D341Med (cell line): ENCODE measurements at places on chromosomes 2 and 18.

DNA sequence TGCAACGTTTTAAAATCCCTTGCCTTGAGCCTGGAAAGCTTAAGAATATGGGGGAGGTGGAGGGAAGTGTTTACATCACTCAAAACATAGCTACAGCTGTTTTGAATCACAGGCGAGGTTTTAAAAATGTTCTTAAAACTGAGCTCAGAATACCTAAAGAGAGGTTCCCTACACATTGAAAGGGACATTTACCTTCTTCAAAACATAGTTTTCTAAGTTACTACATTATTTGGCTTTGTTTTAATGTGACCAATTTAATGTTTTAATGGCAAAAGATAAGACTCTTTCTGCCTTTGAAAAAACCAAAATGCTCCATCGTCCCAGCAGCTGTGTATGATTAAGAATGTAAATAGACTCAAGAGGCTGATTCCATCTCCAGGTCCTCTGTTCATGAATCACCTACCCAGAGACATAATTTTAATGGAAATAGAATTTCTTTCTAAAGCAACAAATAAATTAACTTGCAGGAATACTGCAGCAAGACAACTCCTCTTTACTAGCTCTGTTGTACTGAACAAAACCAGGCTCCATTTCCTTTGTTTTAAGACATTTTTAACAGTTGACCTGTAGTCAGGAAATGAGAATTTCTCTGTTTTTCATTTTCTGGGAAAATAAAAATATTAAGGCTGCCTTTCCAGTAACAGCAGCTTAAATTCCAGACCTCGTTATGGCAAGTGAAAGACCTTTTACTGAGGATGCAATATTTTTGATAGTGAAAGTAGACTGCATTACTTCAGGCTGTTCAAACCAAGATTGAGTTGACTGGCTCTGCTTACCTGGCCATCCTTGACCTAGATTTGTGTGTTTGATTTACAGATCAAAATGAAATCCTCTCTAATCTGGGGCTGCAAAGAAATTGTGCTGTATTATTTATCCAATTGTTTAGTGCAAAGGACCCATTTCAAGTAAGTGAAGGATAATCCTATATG is 33.7 kb upstream of the WDR75 start:
- DNase-seq = no peak

- DNase-seq = no peak
Measured at GRCh38 chr2:1731963-1732768, 12.1 kb downstream of the PXDN start.

DNA sequence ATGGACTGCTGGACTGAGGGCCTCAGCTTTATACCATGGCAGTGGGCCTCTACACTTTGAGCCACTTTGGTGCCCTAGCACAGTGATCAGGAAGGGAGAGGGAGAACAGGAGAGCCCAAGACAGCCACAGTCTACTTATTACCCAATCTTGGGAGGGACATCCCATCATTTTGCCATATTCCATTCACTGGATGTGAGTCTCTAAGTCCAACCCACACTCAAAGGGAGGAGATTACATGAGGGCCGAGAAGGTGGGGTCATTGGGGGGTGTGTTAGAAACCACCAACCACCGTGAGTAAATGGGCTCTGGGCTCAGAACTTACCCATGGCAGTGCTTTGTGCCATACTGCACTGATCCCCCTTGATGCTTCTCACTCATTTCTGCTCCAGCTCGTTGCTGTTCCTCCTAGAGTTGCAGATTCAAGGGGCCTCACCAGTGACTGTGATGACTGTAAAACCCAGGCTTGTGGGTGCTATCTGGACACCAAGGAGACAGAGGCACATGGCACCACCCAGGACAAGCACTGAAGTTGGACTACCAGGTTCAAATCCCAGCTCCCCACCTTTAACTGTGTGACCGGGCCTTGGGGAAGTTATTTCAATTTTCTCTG is 97.6 kb upstream of the RAB6C start:
- DNase-seq = no peak

DNA sequence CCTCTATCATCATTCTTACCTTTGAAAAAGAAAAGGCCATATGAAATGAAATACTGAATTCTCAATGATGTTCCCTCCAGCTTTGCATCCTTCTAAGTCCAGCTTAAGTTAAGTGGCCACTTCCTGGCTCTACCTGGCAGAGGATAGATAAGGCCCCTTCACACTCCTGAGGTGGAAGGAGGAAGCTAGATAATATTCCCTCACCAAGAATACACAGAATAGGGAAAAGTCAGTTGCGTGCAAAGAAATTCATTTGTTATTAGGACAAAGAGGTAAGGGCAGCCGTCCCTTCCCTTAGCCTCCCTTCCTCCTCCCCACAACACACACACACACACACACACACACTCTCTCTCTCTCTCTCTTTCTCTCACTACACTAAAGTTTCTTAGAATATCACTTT is 37.5 kb downstream of the OLA1 start:
- no peak for DNase-seq

- DNase-seq = no peak
Measured at GRCh38 chr2:182509-183122, 81.2 kb downstream of the SH3YL1 start.

DNA sequence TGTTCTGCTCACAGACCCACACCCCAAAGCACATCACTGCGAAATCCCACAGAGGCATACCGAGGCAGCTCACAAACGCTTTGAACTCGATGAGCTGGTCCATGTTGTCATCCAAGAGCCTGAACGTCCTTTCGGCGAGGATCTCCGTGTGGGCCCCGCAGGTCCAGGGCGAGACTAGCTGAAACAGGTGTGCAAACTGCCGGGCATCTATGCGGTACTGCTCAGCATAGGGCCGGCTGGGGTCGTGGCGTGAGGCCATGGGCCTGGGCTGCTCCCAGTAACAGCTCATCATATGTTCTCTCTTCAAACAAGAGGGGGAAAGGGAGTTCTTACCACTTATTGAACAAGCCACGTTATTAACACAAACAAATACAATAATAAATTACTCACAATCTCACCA is 20.1 kb downstream of the RPL31 start:
- no peak for DNase-seq

- DNase-seq = peak; percentile 68
Measured at GRCh38 chr2:236343400-236344161, 79.4 kb upstream of the ASB18 start.

- no peak for DNase-seq
Measured at GRCh38 chr2:67006373-67006960, 390.7 kb upstream of the ETAA1 start.

DNA sequence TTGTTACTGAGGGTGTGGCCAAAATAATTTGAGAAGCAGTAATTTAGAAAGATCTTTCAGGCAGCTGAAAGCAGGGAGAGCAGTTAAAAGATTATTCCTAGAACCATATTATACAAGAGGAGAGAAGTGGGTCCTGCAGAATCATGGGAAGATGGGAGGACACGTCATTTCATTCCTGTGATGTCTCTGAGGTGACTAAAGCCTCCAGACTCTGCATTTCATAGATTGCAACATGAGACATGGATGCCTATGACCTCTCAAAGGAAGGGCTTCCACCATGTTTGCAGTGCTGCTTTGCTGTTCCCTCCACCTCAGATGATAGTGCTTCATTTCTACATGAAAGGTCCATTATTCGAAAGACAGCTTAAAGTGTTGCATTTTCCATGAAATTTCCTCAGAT is 788.4 kb downstream of the TSN start:
- DNase-seq = no peak

DNA sequence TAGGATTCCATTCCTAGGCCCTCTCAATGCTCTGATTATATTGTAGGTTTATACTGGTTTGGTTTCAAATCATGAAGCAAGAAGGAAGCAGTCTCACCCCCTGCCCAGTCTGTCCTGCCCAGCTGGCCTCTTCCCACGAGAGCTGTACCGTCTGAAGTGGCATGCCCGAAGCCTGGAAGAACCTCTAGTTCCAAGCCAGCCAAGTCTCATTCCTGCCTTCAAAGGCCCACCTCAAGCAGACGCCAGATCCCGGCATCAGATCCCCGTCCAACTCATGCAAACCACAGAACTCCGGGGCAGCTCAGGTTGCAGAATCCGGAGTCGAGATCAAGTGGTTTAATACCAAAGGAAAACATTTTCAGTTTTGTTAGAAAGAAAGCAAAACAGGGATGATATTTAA is 234.4 kb downstream of the LPIN1 start:
- DNase-seq = no peak

- no peak for DNase-seq
Measured at GRCh38 chr2:220394433-220394832, 767.0 kb downstream of the SLC4A3 start.

- DNase-seq = no peak
Measured at GRCh38 chr2:55917117-55917516, 6.5 kb downstream of the EFEMP1 start.

DNA sequence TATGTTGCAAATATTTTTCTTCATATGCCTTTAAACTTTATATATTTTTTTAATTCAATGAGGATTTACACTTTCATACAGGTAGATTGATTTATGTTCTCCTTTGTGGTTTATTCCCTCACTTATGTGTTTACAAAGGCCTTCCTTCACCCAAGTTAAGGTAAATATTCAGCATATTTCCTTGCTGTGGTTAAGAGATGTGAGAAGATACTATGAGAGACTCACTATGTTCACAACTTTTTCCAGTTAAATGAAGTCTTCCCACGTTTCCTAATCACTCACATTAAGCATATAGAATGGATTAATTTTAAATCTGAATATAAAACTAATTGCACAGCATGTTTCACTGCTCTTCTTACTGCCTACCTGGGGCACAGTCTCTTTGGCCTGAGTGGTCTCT is 597 bp downstream of the PECR start:
- no peak for DNase-seq

DNA sequence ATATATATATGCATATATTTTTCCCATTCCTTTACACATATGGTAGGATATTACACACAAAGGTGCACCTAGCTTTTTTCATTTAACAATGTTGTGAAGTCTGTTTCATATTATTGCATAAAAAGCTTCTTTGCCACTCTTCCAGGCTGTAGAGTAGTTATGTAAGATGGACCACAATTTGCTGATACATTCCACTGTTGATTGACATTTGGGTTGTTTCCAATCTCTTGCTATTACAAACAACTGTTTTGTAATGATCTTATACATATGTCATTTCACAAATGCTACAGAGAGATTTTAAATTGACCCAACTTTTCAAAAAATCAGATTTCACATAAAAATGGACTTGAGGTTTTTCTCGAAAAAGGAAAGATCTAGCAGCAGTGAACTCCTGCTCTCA is 301.4 kb downstream of the CDCA7 start:
- no peak for DNase-seq

GRCh38 chr2:143730155-143730952 is 601.1 kb downstream of the ARHGAP15 start:
- DNase-seq = no peak

DNA sequence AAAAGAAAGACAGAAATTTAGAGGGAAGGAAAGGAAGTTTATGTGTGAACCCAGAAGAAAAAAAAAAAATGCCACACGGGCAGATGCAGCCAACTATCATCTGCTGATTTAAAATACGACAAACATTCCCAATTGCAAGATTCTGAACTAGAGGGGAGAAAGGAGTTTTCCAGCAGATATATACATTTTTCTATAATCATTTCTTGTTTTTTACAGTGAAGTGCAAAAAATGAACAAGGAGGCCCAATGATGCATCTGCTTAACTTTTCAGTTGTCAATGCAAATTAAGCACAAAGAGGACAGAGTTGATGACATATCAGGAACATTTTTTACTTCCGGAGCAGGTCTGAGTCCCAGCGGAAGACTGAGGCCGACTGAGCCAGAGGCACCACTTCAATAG is 144.7 kb downstream of the MYCN start:
- no peak for DNase-seq

DNA sequence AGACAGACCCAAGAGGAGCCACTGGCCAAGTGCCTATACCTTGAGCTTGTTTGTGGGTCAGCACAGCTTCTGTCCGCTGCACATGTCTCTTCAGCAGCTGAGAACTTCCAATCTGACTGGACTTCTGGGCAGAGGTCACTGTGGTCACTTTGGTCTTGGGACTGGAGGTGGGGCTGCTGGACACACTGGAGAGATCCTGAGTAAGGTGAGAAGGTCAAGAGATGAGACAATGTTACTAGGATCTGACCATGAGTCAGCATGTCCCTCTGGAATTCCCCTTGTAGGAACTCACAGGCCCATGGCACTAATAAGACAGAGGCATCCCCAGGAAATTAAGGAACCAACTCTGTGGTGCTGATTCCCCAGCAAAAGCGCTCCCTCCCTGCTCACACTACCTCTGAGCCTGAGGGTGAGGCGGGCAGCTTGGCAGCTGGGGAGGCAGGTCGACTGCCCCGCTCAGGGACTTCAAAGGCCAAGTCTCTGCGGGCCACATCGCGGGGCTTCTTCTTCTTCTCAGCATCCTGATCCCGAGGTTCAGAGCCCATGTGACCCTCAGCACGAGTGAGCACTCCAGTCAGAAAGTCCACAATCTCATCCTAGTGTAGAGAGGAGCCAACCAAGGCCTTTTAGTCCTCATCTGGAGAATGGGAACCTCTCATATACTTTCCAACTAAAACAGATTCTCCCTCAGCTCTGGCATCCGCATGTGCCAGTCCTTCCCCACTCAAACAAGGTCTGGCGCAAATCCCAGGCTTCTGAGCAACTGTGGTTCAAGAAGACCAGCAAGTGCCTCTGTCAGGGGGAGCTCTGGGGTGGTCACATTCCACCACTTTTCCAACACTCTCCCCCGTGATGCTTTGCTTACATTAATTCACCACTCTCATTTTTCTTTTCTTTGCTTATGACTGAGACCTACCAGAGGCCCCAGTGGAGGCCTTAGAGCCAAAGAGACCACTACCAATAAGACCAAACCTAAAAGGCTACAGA is 29.4 kb downstream of the KANSL3 start:
- no peak for DNase-seq

DNA sequence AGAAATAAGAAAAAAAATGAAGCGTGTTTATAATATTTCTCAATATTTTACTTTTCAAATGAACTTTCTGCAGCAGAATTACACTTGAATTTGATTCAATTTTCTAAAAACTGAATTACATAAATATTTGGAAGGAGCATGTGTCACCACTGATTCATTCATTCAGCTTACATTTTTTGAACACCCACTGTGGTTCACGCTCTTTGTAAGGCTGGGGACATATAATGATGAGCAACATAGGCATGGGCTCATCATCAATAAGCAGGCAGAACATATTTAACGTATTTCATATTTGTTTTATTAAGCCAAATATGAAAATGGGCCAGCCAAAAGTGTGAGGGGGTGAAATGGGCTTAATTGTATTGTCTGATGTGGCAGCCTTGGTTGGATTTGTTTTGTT is 209.1 kb downstream of the CTNNA2 start:
- no peak for DNase-seq

DNA sequence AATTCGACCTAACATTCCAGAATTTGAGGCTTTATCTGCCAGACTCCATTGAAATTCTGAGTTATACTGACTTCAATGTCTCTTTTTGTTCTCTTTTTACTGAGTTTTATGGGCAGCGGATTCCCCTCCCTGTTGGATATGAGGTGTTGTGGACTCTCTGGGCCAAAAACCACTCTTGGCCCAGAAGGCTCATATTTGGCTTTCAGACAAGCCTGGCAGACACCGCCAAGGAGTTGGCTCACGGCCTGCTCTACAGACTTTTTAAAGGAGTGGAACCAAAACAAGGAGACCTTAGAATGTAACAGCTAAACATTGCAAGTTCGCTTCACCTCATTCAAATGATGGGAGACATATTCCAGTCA is 206.4 kb upstream of the NCKAP5 start:
- no peak for DNase-seq
